Panc1 (cell line): ENCODE measurements at places on chromosomes 6 and 20.

DNA sequence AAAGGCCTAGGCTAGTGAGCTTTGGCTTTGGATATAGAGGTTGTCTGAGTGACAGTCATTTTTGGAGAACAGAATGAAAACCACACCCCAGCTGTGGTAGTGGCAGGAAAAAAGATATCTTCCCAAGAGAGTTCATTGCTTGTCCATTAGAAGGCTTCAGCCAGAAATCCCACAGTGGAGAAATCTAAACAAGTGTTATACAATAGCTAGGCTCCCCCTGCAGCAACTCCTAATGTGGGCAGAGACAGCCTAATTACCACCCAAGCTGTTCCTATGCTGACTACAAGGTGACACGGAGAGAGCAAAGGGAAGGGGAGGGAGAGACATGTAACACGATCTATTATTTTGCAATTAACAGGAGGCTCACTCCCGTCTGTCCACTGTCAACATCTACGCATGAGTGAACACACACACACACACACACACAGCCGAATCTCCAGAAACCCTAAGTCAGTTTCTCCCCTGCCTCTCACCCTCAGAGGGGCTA, 147.5 kb upstream of the TCF21 start:
- H3K36me3 ChIP-seq: no peaks in the 10 kb centered on the region
- no peak overlapping the region for H3K27ac ChIP-seq
- no peak overlapping the region for H3K4me3 ChIP-seq

DNA sequence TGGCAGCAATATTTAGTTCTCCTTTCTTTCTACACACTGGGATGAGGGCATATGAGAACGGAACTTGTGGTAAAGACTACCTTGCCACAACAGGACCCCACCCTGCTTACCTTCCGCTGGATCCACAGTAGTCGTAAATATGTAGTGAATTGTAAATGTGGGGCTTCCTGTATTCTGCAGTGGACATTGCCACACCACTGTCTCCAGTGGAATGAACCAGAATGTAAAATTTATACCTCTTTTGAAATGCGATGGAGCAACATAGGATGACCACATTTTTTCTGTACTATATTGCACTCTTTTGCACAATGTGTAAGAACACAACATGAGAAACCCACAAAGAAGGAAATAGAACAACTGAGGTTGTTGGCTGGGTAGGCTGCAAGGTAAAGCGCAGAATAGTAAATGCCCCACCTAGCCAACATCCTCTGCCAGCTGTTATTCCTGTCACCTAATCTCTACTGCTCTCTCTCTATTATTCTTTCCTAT, 16.1 kb upstream of the RIPOR2 start:
- H3K4me1 ChIP-seq: no peaks in the 10 kb centered on the region
- peaks cover 21% of the 10 kb centered on the region for H3K27me3 ChIP-seq
- no peak overlapping the region for H3K27ac ChIP-seq
- no peak overlapping the region for H3K4me3 ChIP-seq
- no peak for DNase-seq
- H3K36me3 ChIP-seq: no peaks in the 10 kb centered on the region

GRCh38 chr6:153436351-153436750, 305.3 kb upstream of the RGS17 start:
- H3K27ac ChIP-seq: no peak overlapping the region
- H3K27me3 ChIP-seq: no peaks in the 10 kb centered on the region
- H3K36me3 ChIP-seq: no peaks in the 10 kb centered on the region
- no peak overlapping the region for H3K4me3 ChIP-seq
- H3K4me1 ChIP-seq: no peaks in the 10 kb centered on the region

DNA sequence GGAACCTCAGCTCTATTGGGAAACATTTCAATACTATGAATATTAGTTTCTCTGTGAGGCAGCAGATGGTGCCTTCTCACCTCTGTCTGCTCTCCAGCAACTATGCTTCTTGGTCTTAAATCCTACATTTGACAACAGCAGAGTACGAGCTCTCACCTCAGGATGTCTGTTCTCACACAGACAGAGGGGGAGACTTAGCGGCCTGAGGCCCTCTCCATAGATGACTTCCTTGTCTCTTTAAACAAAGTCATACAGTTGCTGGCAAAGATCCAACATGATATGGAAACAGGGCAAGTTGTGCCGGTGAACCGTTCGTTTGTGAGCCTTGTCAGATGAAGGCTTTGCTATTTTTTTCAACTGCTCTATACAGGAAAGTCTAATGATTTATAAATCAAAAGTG, 43.7 kb upstream of the GABRR1 start:
- peaks cover 2% of the 10 kb centered on the region for H3K27me3 ChIP-seq
- no peak for DNase-seq
- H3K27ac ChIP-seq: no peak overlapping the region

GRCh38 chr20:31919410-31920155, 32.3 kb downstream of the PDRG1 start:
- no peaks in the 10 kb centered on the region for H3K27me3 ChIP-seq
- H3K4me3 ChIP-seq: no peak overlapping the region
- H3K4me1 ChIP-seq: peaks cover 7% of the 10 kb centered on the region

GRCh38 chr6:68502946-68503345, 132.1 kb upstream of the ADGRB3 start:
- H3K27ac ChIP-seq: no peak overlapping the region
- H3K4me1 ChIP-seq: no peaks in the 10 kb centered on the region
- H3K27me3 ChIP-seq: no peaks in the 10 kb centered on the region
- no peak for DNase-seq

GRCh38 chr6:12760911-12761310, 44.3 kb downstream of the PHACTR1 start:
- H3K4me1 ChIP-seq: no peaks in the 10 kb centered on the region
- no peak overlapping the region for H3K4me3 ChIP-seq
- H3K27ac ChIP-seq: no peak overlapping the region

GRCh38 chr6:33696548-33697518, 14.7 kb downstream of the UQCC2 start:
- DNase-seq: no peak
- H3K36me3 ChIP-seq: peaks cover 7% of the 10 kb centered on the region; the same call in 1 of the 2 replicates
- H3K27ac ChIP-seq: peak overlapping the region; percentile 75
- peaks cover 42% of the 10 kb centered on the region for H3K4me1 ChIP-seq

- no peaks in the 10 kb centered on the region for H3K27me3 ChIP-seq
- no peaks in the 10 kb centered on the region for H3K36me3 ChIP-seq
- no peak overlapping the region for H3K27ac ChIP-seq
- no peak for DNase-seq
- no peak overlapping the region for H3K4me3 ChIP-seq
These were observed 26.4 kb upstream of the PAQR8 start for GRCh38 chr6:52335576-52335975.

DNA sequence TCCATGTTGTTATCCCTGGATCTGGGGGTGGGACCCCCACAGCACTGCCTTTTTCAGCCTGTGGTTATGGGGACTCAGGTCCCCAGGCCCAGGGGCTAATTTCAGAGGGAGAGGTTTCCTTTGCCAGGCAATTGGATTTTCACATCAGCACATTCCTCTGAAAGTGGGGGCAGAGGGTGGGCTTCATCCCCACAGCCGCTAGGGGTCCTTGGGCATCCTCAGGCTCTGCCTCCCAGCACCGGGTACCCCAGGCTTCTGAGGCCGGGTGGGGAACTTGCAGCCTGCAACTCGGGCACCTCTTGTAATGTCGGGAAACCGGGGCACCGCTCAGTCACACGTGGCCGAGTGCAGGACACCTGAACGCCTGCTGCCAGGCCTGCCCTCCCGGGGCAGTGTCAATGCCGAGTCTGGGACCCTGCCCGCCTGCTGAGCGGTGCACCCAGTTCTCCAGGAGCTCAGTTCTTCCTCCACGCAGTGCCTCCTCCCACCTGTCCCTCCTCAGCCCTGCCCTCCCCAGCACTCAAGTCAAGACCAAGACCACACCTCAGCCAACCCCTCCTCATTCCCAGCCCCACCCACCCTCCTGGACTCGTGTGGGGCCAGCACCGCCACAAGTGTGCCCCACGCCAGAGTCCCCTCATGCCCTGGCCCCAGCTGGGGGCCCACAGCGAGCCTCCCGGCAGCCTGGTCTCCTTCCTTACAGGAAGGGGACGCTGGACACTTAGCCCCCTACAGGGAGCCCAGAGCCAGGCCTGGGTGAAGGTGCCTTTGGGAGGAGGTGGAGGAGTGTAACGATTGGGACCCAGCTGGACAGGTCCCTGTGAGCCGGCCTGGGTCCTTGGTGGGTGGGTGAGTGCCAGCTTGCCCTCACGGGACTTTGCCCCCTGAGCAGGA, 8.8 kb upstream of the CHRNA4 start:
- no peak overlapping the region for H3K4me3 ChIP-seq
- no peaks in the 10 kb centered on the region for H3K36me3 ChIP-seq
- no peak overlapping the region for H3K27ac ChIP-seq
- DNase-seq: no peak
- H3K4me1 ChIP-seq: no peaks in the 10 kb centered on the region
- H3K27me3 ChIP-seq: no peaks in the 10 kb centered on the region

DNA sequence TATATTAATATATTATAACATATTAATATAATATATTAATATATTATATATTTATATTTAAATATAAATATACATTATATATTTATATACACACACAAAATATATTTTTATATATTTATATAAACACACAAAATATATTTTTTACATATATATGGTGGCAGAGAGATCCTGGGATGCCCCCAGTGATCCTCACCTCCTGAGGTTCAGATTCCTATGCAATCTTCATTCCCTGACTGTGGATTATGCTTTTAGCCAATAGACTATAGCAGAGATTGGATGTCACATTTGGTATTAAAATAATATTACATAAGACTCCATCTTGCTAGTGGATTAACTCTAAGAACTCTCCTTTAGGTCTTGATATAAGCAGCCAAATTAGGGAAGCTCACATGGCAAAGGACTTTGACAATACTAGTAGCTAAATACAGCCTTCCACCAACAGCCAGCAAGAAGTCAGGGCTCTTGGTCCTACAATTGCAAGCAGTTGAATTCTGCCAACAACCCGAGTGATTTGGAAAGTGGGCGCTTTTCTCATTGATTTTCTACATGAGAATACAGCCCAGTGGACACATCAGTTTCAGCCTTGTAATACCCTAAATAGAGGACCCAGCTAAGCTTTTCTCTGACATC, 681.0 kb downstream of the C6orf118 start:
- H3K27me3 ChIP-seq: no peaks in the 10 kb centered on the region
- no peaks in the 10 kb centered on the region for H3K4me1 ChIP-seq
- no peak overlapping the region for H3K4me3 ChIP-seq
- H3K36me3 ChIP-seq: no peaks in the 10 kb centered on the region

DNA sequence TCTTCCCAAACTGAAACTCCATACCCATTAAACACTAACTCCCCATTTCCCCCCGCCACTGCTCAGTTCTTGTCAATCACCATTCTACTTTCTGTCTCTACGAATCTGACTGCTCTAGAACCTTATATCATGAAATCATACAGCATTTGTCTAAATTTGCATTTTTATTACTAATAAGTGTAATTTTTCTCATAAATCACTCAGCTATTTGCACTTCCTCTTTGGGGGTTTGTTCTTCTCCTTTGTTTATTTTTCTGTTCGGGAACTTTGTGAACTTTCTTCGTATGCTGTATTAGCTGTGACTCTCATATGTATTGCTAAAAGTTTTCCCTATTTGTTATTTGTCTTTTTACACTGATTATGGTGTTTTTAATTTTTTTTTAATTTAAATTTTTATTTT, 152.2 kb downstream of the SLC16A10 start:
- H3K4me1 ChIP-seq: 0 out of 2 replicates have a peak, but pooled peaks cover 4% of the 10 kb centered on the region
- no peaks in the 10 kb centered on the region for H3K36me3 ChIP-seq
- no peak for DNase-seq
- H3K27ac ChIP-seq: no peak overlapping the region
